Fibroblast of skin of scalp (primary cell): ENCODE measurements at places on chromosomes 13 and 19.
A peak's percentile ranks its signal among the peaks of the same experiment; 100 is the strongest.

DNA sequence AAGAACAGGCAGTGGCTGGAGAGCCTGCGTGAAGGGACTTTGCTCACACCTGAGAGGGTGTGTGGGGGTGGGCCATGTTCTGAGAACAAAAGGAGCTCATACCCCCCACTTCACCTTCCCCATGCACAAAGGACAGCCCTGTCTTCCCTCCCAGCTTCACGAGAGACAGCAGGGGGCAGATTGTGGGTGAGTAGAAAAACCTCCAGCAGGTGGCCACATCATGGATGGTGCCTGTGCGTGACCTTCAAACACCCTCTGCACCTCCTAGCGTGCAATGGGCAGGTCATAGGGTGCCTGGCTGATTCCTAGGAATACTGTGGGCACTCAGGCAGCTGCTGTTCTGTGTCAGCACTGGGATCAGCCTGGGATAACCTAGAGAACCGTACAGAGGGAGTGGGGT is 36.3 kb upstream of the PSG9 start:
- no peak for DNase-seq

GRCh38 chr19:5590865-5591154 is 23.1 kb upstream of the TINCR start:
- DNase-seq = no peak

DNA sequence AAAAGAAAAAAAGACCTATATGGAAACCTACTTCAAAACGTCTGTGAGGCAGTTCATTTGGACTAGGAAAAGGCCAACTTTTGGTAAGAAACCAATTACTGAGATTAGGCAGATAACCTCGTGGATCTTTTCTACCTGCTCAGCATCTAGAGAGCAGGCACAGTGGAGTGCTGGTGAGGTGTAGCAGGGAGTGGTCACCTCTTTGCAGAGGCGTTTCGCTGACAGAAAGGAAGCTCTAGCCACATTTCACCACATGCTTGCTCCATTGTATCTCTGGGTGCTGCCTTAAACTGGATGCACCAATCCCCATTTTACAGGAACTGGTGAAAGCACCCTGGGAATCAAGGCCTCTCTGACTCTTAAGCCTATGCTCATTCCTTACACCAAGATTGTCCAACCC is 360.5 kb downstream of the LIG4 start:
- DNase-seq = no peak

GRCh38 chr19:737591-738093 is 13.3 kb upstream of the MISP start:
- DNase-seq = peak; percentile 47

DNA sequence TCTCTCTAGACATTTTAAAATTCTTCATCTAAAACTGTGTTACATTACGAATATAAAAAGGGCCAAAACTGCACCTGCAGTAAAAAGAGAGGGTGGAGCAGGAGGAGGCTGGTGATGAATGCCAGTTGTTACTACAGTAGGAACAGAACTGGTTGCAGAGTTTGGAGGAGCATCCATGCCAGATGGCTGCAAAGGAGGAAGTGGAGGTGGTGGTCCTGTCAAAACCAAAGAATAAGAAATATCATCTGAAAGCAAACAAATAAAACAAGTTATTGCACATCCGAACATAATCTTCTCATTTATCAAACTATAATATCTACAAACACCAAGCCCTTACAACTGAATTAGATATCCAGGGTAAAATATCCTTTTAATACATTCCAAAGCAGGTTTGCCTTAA is 40.1 kb downstream of the RBM26 start:
- DNase-seq = no peak

DNA sequence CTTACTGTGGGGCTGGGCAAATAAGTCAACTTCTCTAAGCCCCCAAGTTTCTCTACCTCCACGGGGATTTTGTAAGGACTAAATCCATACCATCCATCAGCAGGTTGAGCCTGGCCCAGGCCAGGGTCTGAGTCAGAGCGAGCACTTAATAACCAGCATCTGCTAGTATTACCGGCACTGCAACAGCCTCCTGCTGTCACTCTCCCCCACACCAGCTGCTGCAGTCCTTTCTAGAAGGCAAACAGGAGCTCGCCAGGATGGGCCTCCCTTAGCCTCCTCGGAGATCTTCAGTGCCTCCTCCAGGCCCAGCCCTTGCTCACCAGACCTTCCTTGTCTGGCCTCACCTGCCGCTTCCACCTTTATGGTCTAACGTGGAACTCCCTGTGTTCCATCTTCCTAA is 3.2 kb downstream of the NAPA start:
- no peak for DNase-seq

- peak; percentile 60 for DNase-seq
These were observed 36.9 kb upstream of the STARD13 start for GRCh38 chr13:33322543-33322809.

- DNase-seq = peak; percentile 59
These were observed at the start of gene SLC44A2 for GRCh38 chr19:10625003-10625761. Gene SLC44A2, plus strand, starts transcription at chr19:10625553. Its CDS starts 81 bp downstream, at chr19:10625634.

DNA sequence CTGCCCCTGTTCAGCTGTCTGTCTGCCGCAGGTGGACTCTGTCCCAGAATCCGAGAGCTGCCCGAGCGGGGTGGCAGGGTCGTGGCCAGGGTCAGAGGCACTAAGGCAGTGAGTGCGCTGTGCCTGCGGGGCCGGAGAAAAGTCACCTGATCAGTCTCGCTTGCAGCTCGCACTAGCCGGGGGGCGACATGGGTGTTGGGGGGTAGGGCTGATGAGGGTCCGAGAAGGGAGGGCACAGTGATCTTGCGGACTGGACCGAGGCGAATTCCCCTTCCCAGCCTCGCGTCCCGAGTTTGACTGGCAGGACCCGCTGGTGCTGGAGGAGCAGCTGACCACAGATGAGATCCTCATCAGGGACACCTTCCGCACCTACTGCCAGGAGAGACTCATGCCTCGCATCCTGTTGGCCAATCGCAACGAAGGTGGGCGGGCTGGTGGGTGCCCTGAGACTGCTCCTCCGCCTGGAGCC is 627 bp downstream of the GCDH start:
- no peak for DNase-seq

DNA sequence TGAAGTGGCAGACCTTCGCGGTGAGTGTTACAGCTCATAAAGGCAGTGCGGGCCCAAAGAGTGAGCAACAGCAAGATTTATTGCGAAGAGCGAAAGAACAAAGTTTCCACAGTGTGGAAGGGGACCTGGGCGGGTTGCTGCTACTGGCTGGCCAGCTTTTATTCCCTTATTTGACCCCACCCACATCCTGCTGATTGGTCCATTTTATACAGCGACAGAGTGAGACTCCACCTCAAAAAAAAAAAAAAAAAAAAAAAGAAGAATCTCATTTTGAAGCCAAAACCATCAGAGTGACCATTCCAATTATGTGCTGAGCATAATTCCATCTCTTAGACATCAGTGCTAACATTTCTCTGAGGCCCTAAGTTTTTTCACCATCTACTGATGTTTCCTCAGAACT is 1.9 kb upstream of the ZNF552 start:
- DNase-seq = no peak

- no peak for DNase-seq
These were observed 11.8 kb upstream of the KATNAL1 start for GRCh38 chr13:30319130-30319529.

GRCh38 chr19:45768655-45768983 is 433 bp downstream of the SIX5 start:
- peak; percentile 51 for DNase-seq

DNA sequence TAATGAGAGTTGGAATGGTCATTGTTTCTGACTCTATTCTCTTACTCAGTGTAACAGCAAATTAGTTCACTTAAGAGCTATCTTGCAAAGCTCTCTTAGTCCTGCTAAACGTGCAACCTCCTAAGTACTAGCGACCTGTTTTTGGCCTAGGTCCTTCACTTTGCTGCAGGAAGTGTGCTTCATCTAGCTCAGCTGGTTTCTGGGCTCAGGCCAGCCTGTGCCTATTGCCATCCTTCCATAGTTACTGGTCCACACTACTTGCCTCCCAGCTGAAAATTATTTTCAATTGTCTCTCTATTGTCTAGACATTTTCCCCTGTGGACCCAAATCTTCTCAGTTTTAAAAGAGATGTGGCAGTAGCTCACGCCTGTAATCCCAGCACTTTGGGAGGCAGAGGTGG is 561.3 kb downstream of the FGF9 start:
- DNase-seq = no peak

DNA sequence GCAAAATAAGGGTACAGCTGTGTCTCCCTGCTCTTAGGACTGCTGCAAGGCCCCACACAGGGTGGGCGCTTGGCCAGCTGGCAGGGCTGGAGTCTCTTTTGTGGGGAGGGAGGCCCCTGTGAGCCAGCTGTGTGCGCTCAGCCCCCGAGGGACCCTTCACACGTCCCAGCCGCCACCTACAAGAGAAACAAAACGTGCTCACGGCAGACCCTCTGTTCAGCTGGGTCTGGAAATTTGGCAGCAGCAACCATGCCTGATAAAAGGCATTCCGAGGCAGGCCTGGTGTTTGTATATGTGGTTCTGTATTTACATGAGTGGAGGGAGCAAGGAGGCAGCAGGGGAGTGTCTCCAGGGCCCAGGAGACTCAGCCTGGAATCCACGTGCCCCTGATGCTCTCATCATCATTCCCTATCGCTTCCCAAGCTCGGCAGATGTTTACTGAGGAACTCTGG is 49.7 kb downstream of the CRTC1 start:
- peak; percentile 56 for DNase-seq

DNA sequence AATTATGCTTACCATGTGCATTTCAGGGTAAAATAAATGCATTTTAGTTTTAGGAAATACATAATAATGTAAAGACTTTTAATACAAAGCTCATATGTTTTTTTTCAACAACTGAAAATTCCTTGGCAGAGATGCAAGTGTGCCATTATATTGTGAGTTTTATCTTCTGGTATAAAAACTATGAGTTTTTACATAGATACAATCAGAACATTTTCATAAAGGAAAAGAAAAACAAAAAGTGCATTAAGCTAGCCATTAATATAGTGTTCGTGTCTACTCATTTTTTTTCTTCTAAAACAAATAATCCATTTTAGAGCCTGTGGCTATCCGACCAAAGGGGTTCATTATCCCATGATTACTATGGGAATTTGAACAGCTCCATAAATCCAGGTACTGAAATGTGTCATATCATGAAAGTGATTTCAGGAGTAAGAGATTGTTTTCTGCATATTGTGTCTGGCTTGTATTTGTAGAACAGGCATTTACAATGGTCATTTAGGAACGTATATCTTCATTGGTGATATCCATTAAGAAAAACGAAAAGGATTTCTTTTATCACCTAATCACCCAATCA is 236.9 kb upstream of the SLC10A2 start:
- DNase-seq = no peak

DNA sequence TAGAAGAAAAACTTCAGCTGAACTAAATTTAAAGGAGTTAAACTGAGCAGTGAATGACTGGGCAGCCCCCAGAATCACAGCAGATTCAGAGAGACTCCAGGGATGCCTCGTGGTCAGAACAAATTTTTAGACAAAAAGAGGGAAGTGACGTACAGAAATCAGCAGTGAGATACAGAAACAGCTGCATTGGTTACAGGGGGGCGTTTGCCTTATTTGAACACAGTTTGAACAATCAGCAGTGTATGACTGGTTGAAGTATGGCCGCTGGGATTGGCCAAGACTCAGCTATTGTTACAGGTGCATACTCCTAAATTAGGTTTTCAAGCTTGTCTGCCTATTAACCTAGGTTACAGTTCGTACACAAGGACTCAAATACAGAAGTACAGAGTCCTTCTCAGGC is 2.2 kb upstream of the SPRYD7 start:
- no peak for DNase-seq

- peak; percentile 76 for DNase-seq
These were observed 9.8 kb upstream of the SIAH3 start for GRCh38 chr13:45861322-45861721.

DNA sequence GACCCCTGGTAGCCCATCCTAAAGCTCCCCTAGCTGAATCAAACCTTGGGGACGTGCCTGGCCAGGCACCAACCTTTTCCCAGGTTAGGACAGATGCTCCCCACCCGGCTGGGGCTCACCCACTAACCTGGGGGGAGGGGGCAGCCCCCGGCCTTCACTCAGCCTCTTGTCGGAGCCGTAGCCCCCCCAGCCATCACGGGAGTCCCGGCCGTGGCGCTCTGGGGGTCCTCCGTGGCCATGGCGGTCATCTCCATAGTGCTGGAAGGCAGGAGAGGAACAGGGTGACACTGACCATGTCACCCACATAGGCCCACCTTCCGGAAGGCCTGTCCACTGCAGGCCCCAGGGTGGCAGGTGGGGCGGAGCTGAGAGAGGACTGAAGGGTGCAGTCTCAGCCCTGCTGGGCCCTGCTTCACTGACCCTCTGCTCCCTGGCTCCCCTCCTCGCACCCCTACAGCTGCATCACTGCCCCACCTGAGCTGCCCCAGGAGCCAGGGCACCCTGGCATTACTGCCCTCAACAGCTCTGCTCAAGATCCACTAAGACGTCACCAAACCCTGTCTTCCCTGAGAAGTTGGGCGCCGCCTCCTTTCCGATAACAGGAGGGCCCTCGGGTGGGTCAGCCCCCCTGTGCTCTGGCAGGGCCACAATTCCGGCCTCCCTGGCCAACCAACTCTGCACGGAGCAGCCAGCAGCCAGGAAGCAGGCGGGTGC is 22.6 kb upstream of the TINCR start:
- no peak for DNase-seq

- DNase-seq = peak; percentile 94
These were observed 109.2 kb downstream of the OLFM4 start for GRCh38 chr13:53137779-53138178.

- peak; percentile 37 for DNase-seq
These were observed 202.2 kb upstream of the STARD13 start for GRCh38 chr13:33487575-33488243.

DNA sequence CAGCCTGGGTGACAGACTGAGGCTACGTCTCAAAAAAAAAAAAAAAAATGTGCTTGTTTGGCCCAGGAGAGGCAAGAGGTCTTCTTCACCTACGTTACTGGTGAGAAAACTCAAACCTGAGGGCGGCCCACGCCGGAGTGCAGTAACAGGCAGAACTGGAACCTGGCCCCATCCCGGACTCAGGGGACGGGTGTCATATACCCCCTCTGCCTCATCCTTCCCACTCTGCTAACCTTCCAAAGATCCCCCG is 414 bp upstream of the ADAT3 start:
- no peak for DNase-seq

GRCh38 chr19:55451965-55452748 is 9.1 kb upstream of the SHISA7 start:
- no peak for DNase-seq
